Activated T-helper 1 cell treated with Interleukin-2 at 50 U/mL for 16 hours (primary cell): ENCODE measurements at places on chromosomes 2 and 18.

- DNase-seq: no peak
These were observed 1.3 kb upstream of the KCMF1 start for GRCh38 chr2:84969511-84970209.

DNA sequence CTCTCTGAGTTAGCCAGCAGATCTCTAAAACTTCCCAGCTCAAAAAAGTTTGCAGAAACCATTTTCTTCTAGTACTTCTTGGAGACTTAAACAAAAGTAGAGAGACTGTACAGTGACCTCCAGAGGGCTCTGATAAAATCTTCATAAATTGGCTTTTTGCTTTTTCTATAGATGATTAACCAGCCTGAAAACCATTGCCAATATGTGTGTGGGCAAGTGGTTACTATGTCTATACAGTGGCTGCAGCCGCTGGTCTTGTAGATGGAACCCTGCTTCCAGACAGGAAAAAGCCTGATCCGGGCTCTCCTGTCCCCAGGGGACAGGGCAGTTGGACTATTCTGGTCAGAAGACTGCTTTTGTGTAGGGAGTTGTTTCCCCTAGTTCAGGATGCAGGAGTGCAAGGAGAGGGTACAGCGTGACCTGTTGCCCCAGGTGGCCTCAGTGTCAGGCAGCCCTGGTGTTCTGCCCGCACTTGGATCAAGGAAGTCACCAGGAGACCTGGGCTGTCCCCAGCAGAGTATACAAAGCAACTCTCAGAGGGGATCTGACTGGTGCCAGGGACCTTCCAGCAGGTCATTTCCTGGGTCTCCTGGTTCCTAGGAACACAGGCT lies 7.3 kb upstream of the PTPRM start:
- no peak for DNase-seq

DNA sequence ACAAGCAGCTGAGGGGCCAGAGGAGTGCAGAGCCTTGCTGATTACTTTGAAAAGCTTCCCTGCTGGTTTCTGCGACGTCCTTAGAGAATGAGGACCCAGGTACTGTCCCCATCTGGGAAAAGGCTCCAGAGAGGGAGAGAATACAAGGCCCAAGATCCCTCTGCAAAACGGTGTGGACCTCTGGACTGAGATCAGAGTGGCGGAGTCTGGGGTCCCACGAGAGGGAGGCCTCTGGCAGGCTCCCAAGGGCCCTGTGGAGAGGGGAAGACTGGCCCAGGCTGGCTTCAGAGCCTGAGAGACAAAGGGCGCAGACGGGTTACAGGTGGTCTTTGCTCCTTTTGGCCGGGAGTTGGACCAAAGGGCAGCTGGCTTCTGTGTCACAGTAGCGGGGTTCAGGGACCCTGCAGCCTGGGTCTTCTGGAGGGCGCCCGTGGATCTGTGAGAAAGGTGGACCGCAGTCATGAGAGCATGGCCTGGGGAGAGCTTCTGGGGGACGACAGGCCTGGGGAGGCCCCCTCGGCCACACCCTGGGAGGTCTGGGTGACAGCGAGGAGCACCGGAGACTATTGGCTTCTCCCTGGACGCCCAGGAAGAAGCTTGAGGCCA lies 805 bp downstream of the SNORC start:
- DNase-seq: no peak

- DNase-seq: no peak
These were observed 52.6 kb upstream of the EMILIN2 start for GRCh38 chr18:2794159-2794558.

GRCh38 chr2:231359948-231360347 lies 35.6 kb upstream of the B3GNT7 start:
- no peak for DNase-seq

DNA sequence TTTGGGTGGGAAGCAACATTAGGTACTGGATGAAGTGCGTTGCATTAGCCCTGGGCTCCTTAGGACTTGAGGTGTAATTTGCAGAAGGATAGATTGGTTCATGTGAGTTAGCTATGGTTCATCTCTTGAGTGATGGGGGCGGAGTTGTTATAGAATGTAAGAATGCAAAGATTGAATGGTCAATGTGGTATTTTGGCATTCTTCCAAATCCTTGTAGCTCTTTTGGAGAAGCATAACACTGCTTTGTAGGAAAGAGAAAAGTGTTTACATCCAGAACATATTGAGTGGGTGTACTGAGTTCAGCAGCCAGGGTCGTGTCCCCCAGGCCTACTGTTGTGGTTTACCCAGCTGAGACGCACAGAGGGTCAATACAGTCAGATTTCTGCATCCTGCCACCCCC lies 173.5 kb downstream of the FMNL2 start:
- no peak for DNase-seq

- DNase-seq: no peak
These were observed 880.0 kb downstream of the LRRTM4 start for GRCh38 chr2:76642129-76642528.
